Caco-2 (cell line): ENCODE measurements at places on chromosomes 2 and 18. TPM values are rescaled to one million over a fixed set of nuclear protein-coding genes. Genes with fewer than 3 reads are reported as not detected.

- no peak for DNase-seq
Measured at GRCh38 chr2:163775304-163775703, 39.5 kb upstream of the FIGN start.

GRCh38 chr18:65091744-65092329 is 659.0 kb upstream of the CDH7 start:
- DNase-seq, result no peak

DNA sequence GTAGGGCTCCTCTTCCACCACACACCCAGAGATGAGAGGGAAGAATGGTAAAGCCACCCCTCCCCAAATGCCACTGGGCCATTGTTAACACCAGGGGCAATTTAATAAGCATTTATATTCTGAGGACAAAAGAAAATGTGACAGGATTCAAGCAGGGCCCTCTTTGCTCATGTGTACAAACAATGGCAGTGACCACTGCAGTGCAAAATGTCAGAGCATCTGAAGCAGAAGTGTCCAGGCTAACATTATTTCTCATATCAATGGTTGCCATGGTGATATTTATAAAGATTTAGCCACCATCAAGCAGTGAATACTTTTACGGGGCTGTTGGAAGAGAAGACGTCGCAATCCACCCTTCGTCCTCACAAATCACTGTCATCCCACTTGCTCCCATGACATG is 10.8 kb upstream of the EPB41L3 start:
- DNase-seq, result no peak

- DNase-seq, result no peak
Measured at GRCh38 chr18:9454061-9454703, 21.1 kb upstream of the RALBP1 start.

DNA sequence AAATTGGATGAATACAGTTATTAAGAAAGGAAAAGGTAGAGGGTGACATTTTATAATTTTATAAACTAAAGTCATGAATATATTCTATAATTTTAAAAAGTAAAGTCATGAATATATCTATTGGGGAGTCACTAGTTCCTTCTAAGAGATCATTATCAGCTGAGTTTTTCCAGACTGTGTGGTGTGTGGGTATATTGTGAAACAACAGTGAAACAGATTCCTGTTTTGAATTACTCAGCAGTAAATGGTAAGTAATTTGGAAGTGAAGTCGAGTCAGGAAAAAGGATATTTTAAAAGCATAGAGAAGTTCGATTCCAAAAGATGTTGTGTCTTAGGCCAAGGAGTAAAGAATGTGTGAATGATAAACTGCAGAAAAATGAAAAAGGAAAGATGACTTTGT is 1018.2 kb upstream of the NXPH2 start:
- DNase-seq, result no peak

DNA sequence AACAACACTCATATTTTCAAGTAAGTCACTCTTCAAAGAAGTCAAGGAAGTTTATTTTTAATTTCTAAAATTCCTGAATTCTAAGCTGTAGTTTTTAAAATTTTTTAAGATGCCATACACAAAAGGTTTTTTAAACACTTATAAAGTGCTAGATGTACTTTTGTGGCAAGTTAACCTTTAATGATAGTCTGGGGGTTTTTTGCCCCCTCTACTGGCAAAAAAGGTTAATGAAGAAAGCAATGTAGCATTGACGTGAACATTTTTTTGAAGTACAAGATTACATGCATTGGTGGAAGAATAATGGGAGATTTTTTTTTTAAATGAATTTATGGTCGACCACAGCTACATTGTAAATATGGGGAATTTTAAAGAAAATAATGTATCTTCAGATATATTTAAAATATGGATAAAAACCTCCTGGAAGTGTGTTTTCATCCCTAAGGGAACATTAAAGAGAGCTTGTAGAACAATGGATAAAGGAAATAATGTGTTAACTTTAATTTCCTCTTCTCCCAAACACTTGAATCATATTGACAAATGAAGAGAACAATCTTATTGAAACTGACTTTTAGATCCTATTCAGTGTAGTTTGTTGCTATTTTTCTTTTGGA is 12.6 kb downstream of the ITPRID2 start:
- peak; percentile 52 for DNase-seq

- no peak for DNase-seq
Measured at GRCh38 chr2:216793386-216793785, 66.5 kb downstream of the TNP1 start.

DNA sequence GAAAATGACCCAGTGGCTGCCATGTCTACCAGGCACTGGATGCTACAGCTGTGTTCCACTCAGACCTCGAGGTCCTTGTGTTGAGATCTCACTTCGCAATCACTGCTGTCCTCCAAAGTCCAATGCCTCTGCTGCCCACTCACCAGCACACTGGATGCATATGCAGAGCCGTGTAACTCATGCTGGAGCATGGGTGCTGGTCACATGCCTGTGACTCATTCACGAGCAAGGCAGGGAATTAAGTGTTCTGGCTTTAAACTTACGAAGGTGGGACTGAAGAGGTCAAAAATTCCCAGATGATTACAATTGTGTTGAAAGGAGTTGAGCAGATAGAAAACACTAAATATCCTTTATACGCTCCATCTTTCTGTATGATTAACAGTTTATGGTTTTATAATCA is 417.5 kb downstream of the NUP35 start:
- peak; percentile 77 for DNase-seq

DNA sequence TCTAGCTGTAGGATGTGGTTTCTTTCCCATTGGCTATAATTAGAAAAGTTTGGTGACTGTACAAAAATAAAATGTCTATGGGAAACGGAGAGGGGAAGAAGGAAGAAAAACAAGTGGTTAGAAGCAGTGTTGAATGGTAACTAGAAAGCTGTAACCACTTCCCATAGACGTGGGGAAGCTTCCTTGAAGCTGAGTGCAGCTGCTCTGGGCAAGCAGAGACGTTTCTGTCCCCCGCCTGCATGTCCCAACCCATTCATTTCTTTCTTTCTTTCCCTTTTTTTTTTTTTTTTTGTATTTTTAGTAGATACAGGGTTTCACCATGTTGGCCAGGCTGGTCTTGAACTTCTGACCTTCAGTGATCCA is 367.8 kb upstream of the HS6ST1 start:
- no peak for DNase-seq

GRCh38 chr18:51039138-51040112 is 9.4 kb downstream of the SMAD4 start:
- no peak for DNase-seq

- no peak for DNase-seq
Measured at GRCh38 chr2:60844105-60844504, 37.3 kb upstream of the REL start.

DNA sequence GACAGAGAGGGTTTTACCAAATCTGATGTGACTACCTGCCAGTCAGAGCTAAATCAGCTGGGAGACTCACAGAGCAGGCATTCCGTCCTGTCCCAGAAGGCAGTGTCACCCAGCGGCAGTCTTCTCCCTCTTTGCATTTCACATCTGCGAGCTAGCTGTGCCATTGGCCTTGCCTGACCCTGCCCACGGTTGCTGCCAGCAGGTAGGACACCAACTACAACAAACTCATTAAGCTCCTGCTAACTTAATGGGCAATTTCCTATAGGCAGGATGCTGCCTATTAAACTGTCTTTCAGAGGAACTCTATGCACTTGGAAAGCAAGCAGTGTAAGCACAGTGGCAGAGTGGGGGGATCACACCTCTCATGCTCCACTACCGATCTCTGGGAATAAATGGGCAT is 116.4 kb upstream of the CAPN13 start:
- no peak for DNase-seq

DNA sequence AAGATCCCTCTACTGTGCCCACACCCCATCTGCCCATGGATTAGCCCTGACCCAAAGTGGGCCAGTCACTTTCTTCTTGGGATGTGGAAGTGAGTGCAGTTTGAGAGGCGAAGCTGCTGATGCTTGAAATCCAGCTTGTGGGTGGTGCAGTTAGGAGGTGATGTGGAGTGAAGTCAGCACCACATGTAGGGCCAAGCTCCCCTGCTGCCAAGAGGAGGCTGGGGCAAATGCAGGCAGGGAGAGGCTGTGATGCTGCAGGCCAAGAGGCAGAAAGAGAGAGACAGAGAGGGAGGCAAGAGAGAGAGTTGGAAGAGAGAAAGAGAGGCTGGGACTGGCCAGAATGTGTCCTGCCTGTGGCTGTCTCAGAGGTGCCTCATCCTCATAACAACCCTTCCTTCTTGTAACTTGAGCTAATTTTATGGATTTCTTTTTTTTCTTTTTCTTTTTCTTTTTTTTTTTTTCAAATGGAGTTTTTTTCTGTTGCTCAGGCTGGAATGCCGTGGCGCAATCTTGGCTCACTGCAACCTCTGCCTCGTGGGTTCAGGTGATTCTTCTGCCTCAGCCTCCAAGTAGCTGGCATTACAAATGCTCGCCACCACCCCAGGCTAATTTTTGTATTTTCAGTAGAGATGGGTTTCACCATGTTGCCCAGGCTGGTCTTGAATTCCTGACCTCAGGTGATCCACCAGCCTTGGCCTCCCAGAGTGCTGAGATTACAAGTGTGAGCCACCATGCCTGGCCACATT is 35.3 kb upstream of the CAB39 start:
- no peak for DNase-seq

- DNase-seq, result no peak
Measured at GRCh38 chr2:168432100-168432499, 24.0 kb upstream of the CERS6 start.

- no peak for DNase-seq
Measured at GRCh38 chr18:60021556-60021955, 121.8 kb downstream of the PMAIP1 start.

- no peak for DNase-seq
Measured at GRCh38 chr2:200297100-200297499, 9.4 kb upstream of the SPATS2L start.

DNA sequence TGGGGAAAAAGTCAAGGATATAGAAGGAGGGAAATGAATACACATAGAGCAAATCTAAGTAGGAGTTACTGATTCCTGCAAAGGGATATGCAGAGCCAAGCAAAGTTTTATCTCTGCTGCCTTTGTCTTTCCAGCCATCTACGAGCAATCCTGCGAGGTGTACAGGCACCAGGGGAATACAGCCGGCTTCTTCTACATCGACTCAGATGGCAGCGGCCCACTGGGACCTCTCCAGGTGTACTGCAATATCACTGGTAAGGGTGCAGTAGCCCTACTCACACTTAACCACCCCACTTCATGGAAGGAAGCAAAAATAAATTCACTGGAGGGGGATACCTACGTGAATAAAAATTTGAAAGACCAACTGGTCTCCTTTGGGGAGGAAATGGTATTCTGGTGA is 584.6 kb downstream of the CNTNAP5 start:
- no peak for DNase-seq

GRCh38 chr2:239644011-239644410 is 243.2 kb upstream of the HDAC4 start:
- peak; percentile 3 for DNase-seq

DNA sequence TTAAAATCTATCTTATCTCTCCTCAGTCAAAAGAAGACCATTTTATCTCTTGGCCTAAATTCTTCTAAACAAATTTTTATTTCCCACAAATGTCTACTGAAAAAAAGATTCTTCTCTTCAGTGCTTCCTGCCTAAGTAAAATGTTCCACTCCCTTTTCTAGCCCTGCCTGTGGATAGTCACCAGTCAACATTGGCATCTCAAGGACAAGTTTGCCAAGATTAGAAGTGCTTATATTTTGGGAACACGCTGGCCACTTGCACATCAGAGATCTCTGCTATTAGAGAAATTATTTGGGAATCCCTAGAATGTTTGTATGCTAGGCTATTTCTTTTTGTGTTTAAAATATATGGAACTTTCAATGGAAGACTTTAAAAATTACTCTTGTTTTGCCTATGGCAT is 758.2 kb upstream of the CDH7 start:
- DNase-seq, result no peak

- no peak for DNase-seq
Measured at GRCh38 chr2:174516501-174517378, 29.9 kb upstream of the GPR155 start.

DNA sequence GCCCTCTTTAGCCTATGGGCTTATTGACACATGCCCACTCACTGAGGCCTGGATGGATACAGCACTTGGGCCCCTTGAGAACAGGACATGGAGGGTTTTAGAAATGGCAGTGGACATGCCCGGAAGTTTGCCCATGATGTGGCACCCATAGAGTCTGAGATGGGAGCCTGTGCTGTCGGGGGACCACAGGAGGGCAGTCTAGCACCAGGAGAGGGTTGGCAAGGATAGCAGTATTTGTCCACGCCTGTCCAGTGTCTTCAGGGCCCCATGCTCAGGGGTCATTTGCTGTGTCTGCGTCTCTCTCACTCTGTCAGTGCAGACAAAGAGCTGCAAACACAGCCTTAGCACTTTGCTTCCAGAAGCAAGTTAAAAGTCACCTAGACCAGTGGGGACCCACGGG is 48.7 kb downstream of the IL1RL2 start:
- peak; percentile 43 for DNase-seq

DNA sequence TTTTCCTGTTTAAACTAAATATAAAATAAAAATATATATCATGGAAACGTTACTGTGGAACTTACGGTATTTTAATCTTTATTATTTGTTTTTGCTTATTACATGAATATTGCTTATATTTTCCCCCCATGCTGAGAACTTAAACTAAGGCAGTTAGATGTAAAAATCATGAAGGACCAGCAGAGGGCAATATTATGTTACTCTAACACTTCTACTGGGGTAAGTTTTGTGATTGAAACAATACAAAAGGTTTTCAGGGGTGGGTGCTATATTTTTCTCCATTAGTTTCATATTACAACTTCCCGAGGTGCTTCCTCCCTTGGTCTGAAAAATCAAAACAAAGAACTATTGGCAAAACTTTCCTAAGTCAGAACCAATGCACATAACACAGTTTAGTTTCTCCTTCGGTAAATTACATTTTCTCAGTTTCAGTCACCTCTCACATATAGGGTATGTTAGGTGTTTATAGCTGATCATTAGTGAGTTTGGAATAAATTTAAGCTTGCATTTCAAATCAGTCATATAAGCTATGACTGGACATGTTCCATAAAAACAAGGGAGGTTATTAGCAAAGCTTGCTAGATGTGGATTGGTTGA is 54.8 kb downstream of the ZNF407 start:
- no peak for DNase-seq

DNA sequence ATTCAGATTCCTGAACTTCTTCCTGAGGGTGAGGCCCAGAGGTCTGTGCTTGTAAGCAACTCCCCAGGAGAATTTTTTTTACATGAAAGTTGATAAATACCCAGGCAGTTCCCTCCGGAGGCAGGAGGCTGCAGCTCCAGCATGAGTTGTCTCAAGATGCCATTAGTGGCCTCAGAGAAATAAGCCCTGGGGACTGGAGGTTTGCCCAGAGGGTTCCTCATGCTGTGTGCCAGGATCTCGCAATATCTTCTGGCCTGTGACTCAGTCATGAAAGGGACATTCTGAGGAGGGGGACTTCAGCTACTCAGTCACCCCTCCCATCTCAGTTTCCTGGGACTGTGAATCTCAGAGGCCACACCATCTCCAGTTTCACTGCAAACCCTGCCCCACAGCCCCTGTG is 49.9 kb downstream of the LYPD1 start:
- DNase-seq, result no peak

- DNase-seq, result no peak
Measured at GRCh38 chr2:239268082-239268481, 132.7 kb downstream of the HDAC4 start.

GRCh38 chr2:216731465-216731864 is 36.1 kb upstream of the IGFBP5 start:
- DNase-seq, result no peak

Gene SP140
- total RNA-seq, result not detected in 2 replicates

Gene DSG4
- total RNA-seq, result not detected in 2 replicates

Gene GAREM2
- 15.6 and 23.6 TPM in 2 replicates for total RNA-seq

Gene SUCLG1
- total RNA-seq, result 155 and 161 TPM in 2 replicates

Gene ACTR2
- total RNA-seq, result 248 and 259 TPM in 2 replicates

Gene LHCGR
- not detected in 2 replicates for total RNA-seq

Gene TCF23
- total RNA-seq, result not detected in 2 replicates

Gene ACADL
- not detected in 2 replicates for total RNA-seq

Gene KIF1A
- total RNA-seq, result 29.8 and 33.1 TPM in 2 replicates

Gene CFAP65
- 0.34 and 0.77 TPM in 2 replicates for total RNA-seq

Gene AOX1
- 0.74 and 0.79 TPM in 2 replicates for total RNA-seq

Gene LYG1
- 0.67 and 0.93 TPM in 2 replicates for total RNA-seq

Gene GLS
- total RNA-seq, result 107 and 136 TPM in 2 replicates
